Stomach (tissue), 19 donors: ENCODE measurements at places on chromosomes 4 and X.
A peak's percentile ranks its signal among the peaks of the same experiment; 100 is the strongest.

GRCh38 chrX:154313147-154313546 lies 17.6 kb downstream of the TKTL1 start:
- no peak for DNase-seq

GRCh38 chr4:153018031-153018430 lies 81.9 kb downstream of the FHDC1 start:
- no peak for DNase-seq

DNA sequence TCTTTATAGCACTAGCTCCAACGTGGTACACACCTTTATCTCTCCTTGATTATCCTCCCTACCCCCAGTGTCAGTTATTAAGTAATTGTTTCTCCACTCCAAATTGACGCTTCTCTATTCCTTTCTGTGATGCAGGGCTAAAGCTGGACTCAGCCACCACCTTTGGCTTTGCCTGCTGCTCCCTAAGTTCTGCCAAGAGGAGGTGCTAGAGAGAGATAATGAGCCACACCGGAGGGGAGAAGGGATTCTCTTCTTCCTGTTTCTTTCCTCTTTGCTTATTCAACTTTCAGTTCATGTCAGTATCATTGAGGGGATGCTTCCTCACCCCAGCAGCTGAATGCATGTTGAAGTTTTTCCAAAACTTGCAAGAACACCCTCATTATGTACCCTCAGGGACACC lies 176.5 kb downstream of the GBA3 start:
- DNase-seq, result no peak

DNA sequence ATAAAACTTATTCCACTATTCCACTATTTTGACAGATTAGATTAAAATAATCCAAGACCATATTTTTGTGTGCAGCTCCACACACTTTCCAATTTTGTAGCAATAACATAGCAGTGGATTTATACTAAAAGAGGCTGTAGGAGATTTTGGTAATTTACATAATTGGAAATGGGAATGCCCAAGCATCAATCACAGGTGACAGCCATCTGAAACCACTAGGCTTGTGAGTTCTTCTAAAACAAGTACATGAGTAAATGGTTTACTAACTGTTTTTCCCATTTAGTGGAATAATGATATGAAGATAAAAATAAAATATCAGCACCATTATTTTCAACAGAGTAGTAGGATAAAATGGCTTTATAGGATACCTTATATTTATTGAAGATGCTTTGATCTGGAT lies 4.4 kb downstream of the ANK2 start:
- DNase-seq, result no peak

GRCh38 chrX:18424482-18425198 lies 768 bp upstream of the CDKL5 start:
- no peak for DNase-seq

GRCh38 chrX:37542791-37543190 lies 28.7 kb upstream of the LANCL3 start:
- no peak for DNase-seq

- DNase-seq, result no peak
Observed at GRCh38 chrX:67426946-67427345, 116.9 kb upstream of the AR start.

GRCh38 chr4:100190643-100191600 lies 654 bp upstream of the DDIT4L start:
- DNase-seq, result no peak

DNA sequence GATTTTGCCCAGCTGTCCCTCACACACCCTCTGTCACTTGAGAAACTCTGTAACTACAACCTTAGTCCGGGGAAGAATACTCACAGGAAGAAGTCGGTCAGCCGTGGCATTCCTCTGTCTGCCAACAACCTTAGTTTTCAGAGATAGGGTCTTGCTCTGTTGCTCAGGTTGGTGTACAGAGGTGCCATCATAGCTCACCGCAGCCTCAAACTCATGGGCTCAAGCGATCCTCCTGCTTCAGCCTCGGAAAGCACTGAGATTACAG lies 12.2 kb upstream of the SPCS3 start:
- DNase-seq, result no peak

- peak; percentile 90 for DNase-seq
Observed at GRCh38 chr4:153684182-153684970, at the start of gene TLR2. TSS of gene TLR2 (plus strand) at chr4:153684280. CDS start at chr4:153702908, 18,628 bp downstream.

DNA sequence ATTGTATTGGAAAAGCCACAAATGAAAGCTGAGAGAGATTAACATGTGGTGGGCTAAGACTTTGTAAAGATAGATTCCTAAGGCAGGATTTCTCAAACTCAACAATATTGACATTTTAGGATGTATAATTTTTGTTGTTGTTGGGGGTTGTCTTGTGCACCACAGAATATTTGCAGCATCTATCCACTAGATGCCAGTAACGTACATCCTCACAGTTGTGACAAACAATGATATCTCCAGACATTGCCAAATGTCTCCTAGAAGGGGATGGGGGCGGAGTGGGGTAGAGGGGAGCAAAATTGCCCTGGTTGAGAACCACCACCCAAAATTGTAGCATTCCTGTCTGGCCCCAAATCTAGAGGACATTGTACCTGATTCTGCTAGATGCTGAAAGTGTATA lies 14.7 kb upstream of the CBR4 start:
- no peak for DNase-seq

- DNase-seq, result no peak
Observed at GRCh38 chr4:53123171-53123570, 242.7 kb downstream of the SCFD2 start.

DNA sequence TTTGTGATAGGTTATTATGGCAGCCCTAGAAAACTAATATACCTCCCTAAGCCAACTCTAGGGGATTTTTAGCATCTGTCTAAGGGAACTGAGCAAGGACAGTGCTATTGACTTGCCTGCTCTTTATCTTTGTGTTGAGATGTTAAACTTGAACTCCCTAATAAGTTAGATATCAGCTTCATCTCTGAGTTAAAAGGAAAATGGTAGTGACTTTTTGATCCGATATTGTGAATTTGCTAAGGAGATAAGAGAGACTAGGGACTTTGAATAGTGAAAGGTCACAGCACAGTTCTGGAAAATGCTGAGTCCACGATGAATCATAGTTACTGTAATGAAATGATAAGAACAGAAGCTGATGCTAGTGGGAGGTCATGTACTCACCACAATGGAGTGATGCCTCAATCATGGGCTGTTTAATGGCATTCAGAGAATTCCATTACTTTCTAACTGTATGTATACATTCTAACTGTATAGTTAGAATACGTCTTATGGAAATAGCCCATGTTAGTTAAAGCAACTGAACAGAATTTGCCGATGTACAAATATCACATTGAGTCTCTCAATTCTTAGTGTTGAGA lies 147.2 kb downstream of the GLRA3 start:
- DNase-seq, result no peak

DNA sequence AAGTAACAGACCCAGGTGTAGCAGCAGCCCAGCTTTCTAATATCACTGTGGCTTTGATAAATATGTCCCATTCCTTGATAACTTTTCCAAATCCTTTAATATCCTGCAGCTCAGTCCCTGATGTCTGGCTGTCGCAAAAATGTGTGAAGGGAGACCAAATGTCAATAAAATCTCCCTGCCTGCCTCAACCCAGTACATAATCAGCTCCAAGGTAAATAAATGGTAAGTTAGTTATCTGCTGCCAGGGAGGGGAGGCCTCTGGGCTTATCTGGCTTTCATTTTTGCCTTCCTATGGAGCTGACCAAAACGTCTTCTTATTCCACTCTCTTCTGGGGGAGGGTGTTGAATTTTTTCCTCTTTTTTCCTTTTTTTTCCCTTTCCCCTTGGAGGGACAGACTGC lies 630.6 kb downstream of the MID1IP1 start:
- DNase-seq, result peak; percentile 46

DNA sequence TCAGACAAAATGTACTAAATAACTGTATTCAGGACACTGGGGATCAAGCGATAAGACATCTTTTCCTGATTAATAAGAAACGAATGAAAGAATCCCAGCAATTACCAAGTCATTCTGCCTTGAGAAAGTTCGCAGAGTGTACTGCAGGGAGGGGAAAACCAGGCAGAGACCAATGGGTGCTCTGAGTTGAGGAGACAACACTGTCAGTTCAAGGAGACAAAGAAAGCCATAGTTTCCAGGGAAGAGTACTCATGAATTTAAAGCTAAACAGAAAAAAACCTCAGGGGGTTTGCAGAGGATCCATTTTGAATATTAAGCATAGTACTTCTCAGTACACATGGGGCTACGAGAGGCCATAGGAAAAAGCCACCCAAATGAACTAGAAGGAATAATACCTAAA lies 573.0 kb downstream of the KCTD8 start:
- no peak for DNase-seq

- DNase-seq, result peak; percentile 56
Observed at GRCh38 chrX:19382555-19383145, 38.9 kb downstream of the PDHA1 start.

- peak; percentile 30 for DNase-seq
Observed at GRCh38 chr4:83282049-83282535, 2.5 kb downstream of the COQ2 start.

DNA sequence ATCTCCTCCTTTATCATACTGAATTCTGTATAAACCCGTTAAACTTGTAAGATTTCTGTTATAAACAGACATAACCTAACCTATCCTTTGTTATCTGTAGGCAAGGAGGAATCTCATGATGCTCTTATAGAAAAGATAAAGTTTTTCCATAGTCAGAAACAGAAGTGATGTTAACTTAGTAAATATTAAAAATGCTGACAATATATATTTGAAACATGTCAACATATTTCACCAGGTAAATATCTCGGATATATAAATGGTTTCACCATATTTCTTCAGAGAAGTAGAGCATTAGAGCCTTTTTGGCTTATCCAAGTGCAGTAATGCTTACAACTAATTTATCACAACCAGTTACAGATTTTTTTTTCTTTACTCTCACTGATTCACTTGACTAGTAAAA lies 625.9 kb downstream of the PDHA2 start:
- DNase-seq, result no peak

- DNase-seq, result peak; percentile 66
Observed at GRCh38 chrX:17021851-17022604, 75.6 kb downstream of the REPS2 start.

DNA sequence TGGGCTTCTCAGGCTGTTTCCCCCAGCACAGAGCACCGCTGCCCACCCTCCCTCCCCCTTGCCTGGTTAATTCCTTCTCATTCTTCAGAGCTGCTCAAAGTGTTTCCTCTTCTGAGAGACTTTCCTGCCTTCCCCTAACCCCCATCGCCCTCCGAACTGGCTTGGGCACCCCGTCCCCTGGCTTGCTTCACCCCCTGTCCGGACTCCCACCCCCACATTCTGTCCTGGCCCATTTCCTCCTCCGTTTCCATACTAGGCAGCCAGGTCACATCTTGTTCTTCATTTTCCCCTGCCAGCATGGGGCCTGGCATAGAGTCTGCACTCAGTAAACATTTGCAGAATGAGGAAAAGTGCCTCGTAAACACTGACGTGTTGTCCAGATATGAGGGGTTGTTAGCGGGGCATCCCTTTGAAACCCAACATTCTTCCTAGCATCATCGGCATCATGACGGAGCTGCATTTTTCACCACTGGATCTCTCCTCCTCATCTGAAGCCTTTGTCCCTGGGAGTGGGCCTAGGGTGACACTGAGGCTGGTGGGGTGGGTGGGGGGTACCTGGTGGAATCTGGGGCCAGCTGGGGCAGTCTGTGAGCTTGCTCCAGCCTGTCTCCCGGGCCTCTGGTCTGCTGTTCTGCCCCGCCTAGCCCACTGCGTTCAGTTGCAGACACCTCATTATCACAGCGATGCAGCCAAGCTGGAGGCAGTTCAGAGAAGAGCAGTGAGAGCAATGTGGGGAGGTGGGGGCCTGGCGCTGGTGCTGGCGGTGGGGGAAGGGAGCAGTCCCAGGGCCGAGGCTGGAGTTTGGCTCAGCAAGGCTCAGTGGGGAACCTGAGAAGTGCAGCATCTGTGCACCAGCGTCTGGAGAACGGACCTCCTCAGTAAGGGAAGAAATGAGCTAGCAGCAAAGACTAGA lies 149.4 kb upstream of the PJA1 start:
- peak; percentile 41 for DNase-seq

- no peak for DNase-seq
Observed at GRCh38 chr4:25504932-25505636, 128.0 kb downstream of the ANAPC4 start.

DNA sequence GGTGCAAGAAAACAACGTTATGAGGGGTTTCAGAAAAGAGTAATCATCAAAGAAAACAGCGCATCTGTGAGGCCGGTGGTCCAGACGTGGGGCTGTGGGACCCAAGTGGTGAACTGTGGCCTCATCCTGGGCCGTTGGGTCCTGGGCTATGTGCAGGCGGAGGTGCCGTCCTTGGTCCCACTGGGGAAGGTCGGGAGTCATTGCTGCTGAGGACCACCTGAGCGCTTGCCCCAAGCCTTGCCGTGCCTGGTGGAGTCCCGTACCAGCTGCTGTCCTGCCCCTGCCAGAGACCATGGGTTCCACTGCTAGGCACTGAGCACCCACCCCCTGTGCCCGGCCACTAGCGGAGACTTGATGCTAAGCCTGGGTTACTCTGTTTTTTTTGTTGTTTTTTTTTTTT lies 25.5 kb upstream of the UVSSA start:
- DNase-seq, result no peak

GRCh38 chrX:151543706-151544105 lies 19.8 kb upstream of the PASD1 start:
- DNase-seq, result no peak

- DNase-seq, result no peak
Observed at GRCh38 chr4:118012142-118012541, 22.1 kb upstream of the NDST3 start.

- DNase-seq, result no peak
Observed at GRCh38 chr4:84501721-84502267, 2.7 kb upstream of the NKX6-1 start.

DNA sequence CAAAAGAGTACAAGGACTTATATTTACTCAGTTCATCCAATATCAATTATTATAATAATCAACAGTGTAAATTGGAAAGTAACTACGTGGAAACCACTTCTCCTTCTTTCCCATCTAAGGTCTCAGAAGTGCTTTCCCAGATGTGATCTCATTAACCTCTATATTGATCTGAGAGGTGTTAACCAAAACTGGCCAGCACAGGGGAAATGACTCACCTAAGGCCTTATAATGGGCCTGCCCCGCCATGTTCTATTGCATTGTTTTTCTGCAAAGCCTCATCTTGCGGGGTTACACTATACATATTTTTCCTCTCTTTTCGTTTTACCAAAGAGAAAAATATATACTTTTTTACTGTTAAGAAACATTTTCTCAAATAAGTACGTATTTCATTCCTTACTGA lies 20.5 kb downstream of the RAB40A start:
- DNase-seq, result no peak

DNA sequence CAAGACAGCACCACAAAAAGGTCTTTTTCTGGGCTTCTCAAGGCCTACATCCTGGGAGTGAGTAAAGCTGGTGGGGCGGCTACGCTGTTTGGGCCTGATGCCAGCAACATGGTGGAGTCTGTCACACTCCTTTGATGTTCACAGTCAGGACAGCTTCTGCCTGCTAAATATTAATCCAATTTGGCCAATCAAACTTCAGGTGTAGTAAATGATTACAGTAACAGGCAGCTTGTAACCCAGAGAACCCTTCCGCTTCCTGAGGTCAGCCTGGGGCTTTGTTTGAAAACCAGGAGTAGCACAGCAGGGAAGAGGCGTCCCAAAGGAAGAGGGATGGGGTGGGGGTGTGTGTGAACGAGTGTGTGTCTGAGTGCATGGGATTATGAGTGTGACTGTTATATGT lies 220.4 kb downstream of the MAML3 start:
- DNase-seq, result peak; percentile 63
